ENCODE measurements at places on chromosomes 5 and 9.
A peak's percentile ranks its signal among the peaks of the same experiment; 100 is the strongest.

- DNase-seq, result no peak
Measured at GRCh38 chr9:71036501-71036900, 84.9 kb downstream of the TRPM3 start.

DNA sequence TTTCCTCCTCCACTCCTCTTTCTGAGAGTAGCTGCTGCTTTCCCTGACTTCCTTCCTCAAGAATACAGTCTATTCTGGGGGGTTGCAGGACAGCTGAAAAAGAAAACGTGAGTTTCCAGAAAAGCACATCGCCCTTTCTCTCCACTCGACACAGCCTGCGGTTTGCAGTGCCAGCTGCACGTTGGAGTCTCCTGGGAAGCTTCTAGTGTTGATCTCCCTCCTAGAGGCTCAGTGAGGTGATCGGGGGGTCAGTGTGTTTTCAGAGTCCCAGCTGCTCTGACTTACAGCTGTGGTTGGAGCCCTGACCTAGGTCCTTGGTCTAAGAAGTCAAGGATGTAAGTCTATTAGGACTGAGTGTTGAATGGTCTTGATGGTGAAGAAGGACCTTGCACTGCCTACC is 25.0 kb upstream of the SUSD3 start:
- DNase-seq, result no peak

- DNase-seq, result no peak
Measured at GRCh38 chr5:151470439-151470838, 23.0 kb downstream of the SLC36A1 start.

- DNase-seq, result no peak
Measured at GRCh38 chr9:38091310-38092199, 22.5 kb upstream of the SHB start.

DNA sequence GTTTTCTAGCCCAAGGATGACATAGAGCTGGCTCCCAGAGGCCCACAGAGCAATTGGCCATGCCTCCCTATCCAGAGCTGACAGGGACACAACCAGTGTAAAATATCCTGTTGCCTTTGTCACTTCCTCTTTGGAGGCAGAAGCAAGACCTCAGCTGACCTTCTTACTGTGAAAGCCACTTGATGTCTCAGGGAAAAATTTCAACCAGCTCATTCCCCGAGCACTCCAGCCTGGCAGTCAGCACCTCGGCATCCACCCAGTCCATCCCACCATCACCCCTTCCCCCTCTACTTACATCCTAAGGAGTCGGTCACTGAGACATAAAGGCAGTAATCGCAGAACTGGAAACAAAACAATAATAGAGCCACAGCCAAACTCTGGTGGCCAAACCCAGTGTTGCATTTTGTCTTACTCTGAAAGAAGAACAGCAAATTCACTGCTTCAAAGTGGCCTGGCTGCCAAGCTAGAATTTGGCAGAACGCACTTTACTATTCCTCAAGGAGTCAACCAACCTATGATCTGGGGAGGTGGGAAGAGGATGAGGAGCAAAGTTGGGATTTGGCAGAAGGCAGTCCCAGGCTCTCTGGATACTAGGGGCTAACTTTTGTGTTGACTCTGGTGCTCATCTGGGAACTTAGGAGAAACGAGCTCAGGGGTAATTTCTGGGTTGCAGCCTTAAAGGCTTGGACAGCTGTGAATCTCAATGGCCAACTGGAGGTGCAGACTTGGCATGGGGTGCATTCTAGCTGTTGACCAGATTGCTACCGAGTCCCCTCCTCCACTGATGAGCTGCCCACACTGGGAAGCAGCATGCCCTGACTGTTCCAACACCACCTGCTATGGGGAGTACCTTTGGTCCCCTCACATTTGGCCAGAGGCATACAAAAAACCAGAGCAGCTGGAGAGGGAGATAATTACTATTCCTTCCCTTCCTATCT is 13.6 kb downstream of the NIPAL4 start:
- DNase-seq, result no peak

GRCh38 chr5:96729156-96729555 is 67.0 kb downstream of the CAST start:
- DNase-seq, result no peak

DNA sequence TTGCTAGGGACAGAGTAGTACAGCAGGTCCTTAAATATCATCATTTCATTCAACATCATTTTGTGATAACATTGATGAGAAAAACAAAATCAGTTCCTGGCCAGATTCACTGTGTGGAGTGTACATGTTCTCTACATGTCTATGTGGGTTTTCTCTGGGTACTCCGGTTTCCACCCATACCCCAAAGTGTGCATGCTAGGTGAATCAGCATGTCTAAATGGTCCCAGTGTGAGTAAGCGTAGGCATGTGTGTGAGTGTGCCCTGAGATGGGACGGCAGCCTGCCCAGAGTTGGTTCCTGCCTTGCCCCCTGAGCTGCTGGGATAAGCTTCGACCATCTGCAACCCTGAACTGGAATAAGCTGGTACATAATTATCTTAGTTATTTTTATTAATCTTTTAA is 16.5 kb upstream of the GLIS3 start:
- no peak for DNase-seq

- DNase-seq, result no peak
Measured at GRCh38 chr5:151181818-151182523, 24.4 kb upstream of the ANXA6 start.

DNA sequence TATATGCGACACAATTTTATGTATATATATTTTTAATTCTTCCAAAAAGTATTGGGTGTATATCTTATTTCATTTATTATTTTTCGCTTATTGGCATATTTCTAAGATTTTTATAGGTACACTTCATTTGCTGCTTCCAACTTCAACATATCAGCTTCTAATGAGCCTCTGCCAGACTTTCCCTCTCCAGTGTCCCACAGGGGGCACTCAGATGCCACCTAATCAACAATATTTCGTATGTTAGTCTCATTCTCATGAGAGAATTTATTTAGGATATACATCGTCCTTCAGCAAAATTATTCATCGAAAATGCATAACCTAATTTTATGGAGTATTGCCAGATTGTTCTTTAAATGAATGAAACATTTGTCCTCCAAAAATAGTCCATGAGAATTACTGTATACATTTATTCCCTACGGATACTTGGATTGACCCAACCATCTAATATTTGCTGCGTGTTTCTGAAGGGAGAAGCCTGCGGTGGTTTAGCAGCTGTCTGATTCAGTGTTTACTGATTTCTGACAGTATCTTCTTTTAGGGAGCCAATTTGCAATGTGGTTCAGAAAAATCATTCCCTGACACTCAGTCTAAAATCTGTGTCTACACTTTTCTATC is 100.6 kb upstream of the SELENOP start:
- DNase-seq, result peak; percentile 9

GRCh38 chr5:157563373-157563928 is 12.1 kb downstream of the ADAM19 start:
- DNase-seq, result no peak
